ENCODE measurements at places on chromosomes 5 and 9.

DNA sequence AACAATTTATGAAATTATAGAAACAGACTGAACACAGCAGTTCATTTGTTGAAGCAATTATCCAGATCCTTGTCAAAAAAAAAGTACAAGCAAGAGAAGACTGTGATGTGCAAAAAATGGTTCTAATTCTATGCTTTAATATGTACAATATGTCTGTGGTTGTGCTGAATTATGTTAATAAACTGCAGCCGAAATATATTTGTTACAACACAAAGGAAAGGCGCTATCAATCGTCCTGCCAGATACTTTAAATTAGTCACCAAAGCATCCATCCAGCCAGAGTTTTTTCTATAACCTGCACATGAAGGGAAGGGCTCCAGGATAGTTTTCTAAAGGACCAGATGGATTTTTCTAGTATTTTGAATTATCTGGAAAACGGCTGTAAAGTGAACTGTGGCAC, 259.5 kb downstream of the BNC2 start:
- no peak for DNase-seq

DNA sequence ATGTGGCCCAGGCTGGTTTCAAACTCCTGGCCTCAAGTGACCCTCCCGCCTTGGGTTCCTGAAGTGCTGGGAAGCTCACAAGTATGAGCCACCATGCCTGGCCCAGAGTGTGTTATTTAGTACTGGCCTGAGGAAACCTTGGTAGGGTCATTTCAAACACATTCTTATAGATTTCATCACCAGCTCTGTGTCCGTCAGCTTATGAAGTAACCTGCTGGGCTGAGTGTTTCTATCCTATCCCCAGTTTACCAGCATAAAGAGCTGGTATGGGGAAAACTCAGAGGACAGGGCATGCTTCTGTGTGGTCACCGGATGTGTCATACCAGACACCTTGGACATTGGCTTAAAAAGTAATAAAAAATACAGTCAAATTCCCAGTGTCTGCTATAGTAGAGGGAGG, 45.3 kb downstream of the PTPN3 start:
- DNase-seq: no peak

- no peak for DNase-seq
Measured at GRCh38 chr9:89920131-89920530, 315.3 kb downstream of the GADD45G start.

GRCh38 chr5:103598997-103599566, 36.5 kb upstream of the NUDT12 start:
- DNase-seq: no peak

DNA sequence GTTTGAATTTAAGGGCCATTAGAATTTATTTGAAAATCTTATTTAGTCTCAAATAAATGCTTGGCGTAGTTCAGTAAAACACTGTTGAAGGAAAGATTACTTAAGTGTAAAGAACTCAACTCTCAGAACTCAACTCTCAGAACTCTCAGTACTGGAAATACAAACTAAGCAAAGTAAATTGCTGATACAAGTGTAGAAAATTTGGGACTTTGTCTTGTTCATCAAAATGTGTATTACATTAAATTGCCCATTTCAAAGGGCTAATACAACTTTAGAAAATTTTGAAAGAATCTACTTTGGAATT, 99.4 kb downstream of the CSNK1G3 start:
- DNase-seq: no peak

DNA sequence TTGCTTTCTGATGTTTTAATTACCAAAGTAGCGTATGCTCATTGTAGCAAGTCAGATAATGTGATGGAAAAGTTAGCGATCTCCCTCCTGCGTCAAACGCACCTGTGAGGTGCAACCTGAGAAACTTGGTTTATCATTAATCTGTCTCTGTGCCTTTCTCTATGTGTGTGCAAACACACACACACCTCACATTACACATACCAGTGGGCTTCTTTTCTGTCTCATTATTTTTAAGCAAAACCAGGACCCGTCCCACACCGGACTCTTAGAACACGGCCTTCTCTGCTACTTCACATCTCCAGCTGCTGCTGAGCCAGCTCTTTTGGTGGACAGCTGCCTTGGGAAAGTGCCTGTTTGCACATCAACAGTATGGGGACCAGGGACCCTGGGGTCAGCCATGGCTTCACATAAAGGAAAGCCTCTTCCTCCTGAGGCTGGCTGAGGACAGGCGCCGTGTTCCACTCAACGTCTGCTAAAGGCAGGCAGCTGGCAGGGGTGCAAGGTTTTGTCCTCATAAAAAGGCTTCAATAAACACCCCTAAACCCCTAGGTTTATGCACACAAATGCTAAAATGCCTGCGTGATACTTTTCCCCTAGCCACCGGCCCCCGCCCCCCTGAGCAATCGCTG, 44.2 kb downstream of the MRPL36 start:
- DNase-seq: no peak

GRCh38 chr9:72065076-72065475, 4.7 kb upstream of the C9orf57 start:
- no peak for DNase-seq

DNA sequence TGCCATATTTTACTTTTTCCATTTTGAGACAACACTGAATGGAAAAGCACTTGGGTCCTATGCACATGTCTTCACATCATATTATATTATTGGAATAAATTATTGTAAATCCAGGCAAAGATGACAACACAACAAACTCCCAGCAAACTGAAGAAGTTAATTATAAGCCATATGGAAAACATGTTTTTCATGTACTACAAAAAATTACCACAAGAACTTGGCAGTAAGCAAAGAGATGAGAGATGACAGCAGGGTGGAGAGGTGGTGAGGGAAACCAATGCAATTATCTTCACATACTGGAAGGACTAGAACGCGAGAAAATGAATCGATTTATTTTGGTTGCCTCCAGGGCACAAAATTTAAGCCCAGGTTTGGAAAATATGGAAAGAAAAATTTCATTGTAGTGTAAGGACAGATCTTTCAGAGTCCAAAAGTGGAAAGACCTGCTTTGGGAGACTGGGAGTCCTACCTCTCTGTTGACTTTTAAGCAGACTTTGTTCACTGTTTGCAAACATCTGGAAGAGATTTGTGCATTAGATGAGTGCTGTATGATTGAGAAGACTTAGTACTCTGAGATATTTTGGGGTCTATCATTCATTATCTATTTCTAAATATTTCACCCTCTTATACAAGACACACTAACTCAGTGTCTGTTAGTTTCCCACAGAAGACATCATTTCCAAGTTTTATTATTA, 138.0 kb downstream of the TMEM232 start:
- no peak for DNase-seq

- DNase-seq: no peak
Measured at GRCh38 chr9:75372499-75373268, 284.4 kb downstream of the OSTF1 start.

- no peak for DNase-seq
Measured at GRCh38 chr5:125042261-125042890, 295.9 kb upstream of the ZNF608 start.

- DNase-seq: no peak
Measured at GRCh38 chr5:50710838-50711237, 44.4 kb downstream of the PARP8 start.

DNA sequence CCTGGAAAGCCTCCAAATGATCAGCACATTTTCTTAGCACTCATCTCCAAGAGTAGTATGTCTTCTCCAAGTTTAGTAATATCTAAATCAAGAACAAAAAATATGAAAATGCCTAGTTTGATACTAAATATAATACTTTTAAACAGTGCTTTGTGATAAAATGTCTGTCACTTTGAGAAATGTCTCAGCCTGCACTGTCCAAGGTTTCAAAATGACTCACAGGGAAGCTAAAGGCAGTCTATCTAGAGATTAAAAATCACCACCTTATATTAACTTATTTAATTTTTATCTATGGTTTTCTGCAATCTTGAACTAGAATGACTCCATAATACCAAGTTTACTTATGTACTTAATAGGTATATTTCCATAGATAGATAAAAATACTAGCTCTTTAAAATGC, 633.0 kb upstream of the C9orf72 start:
- DNase-seq: no peak

- DNase-seq: no peak
Measured at GRCh38 chr5:128773378-128773777, 191.9 kb upstream of the SLC27A6 start.

DNA sequence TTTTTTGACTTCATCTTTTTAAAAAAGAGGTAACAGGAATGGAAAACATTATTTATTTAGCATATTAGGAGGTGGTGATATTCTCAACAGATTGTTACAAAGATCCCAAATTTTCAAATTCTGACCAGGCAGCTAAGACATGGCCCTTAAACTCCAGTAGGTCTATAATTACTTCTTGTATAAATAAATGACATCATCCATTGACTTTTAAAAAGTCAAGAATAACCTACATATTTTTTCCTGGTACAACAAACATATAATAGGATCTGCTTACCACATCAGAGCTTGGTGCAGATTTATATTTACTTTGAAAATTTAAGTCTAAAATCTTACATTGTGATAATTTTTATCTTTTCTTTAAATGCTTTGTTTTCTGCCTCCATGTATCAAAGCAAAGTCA, 92.2 kb upstream of the TRPM3 start:
- no peak for DNase-seq

DNA sequence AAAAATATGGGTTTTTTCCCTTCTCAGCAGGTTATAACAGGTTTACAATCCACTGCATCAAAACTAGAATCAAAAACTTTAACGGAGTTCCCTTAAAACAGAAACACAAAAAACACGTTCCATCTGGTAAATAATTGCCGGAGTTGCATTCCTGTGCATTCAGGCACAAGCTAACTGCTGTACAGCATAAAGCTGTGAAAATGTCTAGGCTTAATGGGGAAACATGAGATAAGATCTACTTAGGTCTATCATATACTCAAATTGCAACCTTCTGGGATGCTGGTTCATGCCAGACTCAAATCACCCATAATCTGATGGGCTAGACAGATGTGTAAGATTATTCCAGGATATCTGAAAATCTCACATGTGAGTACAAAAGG, 265.3 kb downstream of the DOCK8 start:
- no peak for DNase-seq

DNA sequence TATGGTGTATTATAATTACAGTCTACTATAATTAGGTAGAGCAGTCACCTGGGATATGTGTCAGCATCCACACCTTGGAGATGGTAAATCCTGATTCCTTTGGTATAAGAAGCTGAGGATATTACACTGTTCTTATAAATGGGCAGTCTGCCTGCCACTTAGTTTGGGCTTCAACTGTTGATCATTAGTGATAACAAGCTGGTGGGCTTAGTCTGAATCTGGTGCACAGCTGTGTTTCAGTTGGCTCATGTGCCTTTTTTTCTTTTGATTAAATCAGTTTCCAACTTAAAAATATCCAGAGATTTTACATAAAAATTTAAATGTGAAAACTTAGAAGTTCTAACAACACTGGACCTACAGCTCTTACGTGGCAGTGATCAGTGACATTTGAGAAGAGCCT, 21.2 kb downstream of the LVRN start:
- DNase-seq: no peak

Measured in activated CD4-positive, CD25-positive, alpha-beta regulatory T cell treated with anti-CD3 and anti-CD28 coated beads, Interleukin-2, amount 50 U/mL, for 16 hours (primary cell).